ENCODE measurements at places on chromosomes 16 and 17.

GRCh38 chr17:63001689-63002394 is 35.8 kb downstream of the TANC2 start:
- DNase-seq: no peak

- no peak for DNase-seq
These were observed 4.2 kb downstream of the IFI35 start for GRCh38 chr17:43010667-43011308.

DNA sequence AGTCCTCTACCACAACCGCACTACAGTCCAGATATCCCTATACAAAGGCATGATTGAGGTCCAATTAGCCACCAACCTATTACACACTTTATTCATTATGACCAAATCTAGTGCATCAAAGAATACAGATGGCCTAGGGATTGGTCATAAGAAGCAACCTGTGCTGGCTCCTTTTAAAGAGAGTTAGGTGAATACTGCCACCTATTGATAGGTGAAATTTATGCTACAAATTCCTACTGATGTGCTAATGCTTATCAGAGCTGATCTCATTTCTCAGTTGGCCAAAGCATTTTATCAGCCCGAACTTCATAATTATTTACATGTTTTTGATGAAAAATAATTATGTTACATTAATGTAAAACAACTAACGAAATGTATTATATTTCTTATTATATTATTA is 166.3 kb downstream of the ANKFN1 start:
- DNase-seq: no peak

DNA sequence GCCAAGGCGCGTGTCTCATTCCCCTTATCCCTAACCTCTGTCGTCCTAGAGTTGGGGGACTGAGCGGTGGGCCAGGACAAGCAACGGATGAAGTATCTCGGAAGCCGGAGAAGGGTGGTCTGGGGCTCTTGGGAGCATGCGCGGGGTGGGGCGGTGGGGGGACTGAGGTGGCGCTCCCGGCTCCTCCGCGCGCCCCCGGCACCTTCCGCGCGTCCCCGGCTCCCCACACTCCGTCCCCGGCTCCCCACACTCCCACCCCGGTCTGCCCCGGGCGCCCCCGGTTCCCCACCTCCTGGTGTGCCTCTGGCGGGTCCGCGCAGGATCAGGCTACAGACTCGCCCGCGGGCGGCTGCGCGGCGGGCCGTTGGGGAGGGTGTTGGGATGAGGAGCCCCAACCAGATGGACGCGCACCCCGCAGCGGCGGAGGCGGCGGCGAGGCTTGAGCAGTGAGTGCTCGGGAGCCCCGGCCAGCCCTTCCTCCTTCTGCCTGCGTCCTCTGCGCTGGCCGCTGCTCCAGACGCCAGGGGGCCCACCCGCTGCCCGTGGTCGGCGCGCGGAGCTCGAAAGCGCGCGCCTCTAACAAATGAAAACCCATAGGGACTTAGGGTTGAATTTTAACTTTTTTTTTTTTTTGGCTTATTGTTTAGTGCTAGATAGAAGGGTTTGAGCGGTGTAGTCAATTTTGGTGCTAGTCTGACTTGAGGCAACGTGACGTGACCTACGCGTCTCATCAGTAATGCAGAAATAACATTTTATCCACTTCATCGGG is 5.6 kb upstream of the CRYM start:
- DNase-seq: no peak

- DNase-seq: no peak
These were observed 6.9 kb upstream of the BPTF start for GRCh38 chr17:67818110-67819002.

DNA sequence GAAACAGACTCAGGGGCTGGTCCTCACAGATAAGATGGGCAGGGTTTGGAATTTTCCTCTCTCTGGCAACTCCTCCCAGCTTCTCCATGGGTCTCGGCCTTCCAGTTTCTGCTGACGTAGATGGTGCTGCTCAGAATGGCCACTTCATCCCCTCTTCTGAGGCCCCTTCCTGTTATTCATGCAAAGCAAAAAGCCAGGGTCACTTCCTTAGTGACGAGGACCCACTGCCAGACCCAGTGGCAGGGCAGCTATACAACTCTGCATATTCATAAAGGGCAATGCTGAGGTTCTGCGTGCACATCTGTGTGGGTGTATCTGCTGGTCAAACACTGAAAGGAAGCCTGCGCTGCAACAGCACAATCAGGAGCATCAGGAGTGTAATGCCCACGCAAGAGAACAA is 108.8 kb downstream of the WSCD1 start:
- DNase-seq: no peak

- no peak for DNase-seq
These were observed 79.0 kb downstream of the HAPSTR1 start for GRCh38 chr16:9170470-9170869.

Data from activated T-cell treated with anti-CD3 and anti-CD28 coated beads, Interleukin-2, amount 50 U/mL, for 1 hour (primary cell).